Dorsolateral prefrontal cortex (tissue), 122 donors: ENCODE measurements at places on chromosomes 1 and 21. TPM values are rescaled to one million over a fixed set of nuclear protein-coding genes. Genes with fewer than 3 reads are reported as not detected.

DNA sequence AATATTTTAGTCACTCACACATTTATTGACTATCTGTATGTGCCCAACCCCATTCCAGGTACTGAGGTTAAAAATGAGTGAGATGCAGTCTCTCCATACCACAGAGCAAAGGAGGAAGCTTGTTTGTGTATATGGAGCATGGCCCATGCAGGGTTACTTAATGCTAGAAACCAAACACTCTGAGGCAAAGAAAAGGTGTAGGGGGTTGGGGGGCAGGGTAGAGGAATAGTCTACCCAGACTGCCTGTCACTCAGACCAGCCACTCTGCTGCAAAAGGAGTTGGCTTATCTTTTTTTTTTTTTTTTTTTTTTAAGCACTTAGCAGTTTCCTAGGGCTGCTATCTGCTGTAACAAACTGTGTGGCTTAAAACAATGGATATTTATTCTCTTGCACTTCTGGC lies 19.8 kb downstream of the PGM1 start:
- DNase-seq = no peak

DNA sequence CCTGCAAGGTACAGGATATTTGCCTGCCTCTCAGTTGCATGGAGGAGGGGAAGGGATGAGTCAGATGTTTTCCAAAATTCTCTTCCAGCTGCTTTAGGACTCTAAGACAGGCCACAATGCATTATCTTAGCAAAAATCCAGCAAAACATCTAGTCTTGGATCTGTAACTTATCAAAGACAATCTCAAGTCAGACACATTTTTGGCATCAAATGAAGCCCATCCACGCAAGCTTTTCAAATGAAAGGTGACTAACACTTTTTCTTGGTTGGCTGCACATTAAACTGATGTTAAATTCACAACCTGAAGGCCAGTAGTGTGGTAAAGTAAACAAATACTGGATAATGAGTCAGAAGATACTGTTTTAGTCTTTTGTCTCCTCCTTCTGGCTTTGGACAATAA lies 21.3 kb downstream of the FAM78B start:
- no peak for DNase-seq

DNA sequence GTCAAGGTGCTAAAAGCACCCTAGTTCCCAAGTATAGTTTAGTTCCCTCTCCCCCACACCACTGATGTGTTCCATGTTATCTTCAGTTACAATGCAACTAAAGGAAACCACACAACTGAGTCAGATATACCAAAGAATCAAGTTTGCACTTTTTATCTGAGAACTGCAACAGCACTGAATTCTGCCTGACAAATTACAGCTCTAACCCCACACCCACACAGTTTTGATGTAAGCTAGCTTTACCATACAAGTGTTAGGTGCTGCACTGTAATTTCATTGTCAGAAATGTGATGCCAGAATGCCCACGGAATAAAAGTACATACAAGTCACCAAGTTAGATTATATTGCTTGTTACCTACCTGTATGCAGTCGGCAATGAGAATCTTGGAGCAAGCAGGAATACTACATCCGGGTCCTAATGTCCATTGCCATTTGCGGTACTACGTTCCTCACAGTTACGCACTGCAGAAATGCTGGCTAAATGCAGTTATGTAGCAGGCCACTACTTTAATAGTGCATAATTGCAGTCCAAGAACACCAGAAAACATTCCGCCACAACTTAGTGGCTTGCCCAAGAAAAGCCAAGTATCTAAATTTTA lies 12.1 kb downstream of the SFPQ start:
- DNase-seq = no peak

DNA sequence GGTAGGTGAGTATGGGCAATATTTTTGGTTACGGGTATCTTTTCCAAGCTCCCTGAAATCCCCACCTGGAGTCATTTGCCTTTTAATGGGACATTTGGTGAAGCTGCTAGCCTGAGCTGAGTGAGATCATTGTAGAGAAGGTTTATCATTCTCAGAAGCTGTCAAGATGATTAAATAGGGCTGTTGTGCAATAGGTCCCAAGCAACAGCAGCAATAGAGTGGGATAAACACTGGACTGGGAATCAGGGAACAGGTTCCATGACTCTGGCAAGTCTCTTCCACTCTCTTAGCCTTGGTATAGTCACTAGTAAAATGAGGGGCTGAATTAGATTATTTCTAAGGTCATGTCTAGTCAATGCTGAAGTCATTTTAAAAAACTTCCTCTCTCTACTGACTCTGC lies 30.3 kb upstream of the FAM78B start:
- DNase-seq = no peak

GRCh38 chr1:103516693-103517092 lies 8.8 kb upstream of the RNPC3 start:
- no peak for DNase-seq

- no peak for DNase-seq
Observed at GRCh38 chr1:116417678-116418077, 44.6 kb downstream of the ATP1A1 start.

- no peak for DNase-seq
Observed at GRCh38 chr1:201619513-201619912, 80.6 kb downstream of the NAV1 start.

GRCh38 chr1:227901906-227902640 lies 45.7 kb downstream of the WNT9A start:
- DNase-seq = no peak

DNA sequence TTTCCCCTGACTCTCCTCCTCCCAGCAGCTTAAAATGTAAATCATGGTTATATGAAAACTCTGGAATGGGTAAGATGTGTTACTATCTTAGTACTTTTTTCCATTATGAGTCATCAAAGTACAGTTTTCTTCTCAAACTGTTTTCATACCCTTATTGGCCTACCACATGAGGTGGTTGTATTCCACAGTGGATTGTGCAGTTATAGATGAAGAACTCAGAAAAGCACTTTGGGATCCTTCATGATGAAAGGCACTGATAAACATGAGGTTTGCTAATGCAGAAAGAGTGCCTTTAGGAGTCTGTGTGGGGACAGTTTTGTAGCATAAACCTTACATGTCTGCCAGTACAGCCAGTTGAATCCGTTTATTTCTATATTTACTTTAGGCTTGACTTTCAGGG lies 32.0 kb upstream of the MYOCOS start:
- no peak for DNase-seq

GRCh38 chr1:222898191-222898527 lies 83.3 kb downstream of the DISP1 start:
- DNase-seq = no peak

- peak; percentile 65 for DNase-seq
Observed at GRCh38 chr1:177164380-177165068, at the start of gene ASTN1. Gene ASTN1, minus strand, starts transcription at chr1:177164712. Its CDS starts 36 bp downstream, at chr1:177164676.

DNA sequence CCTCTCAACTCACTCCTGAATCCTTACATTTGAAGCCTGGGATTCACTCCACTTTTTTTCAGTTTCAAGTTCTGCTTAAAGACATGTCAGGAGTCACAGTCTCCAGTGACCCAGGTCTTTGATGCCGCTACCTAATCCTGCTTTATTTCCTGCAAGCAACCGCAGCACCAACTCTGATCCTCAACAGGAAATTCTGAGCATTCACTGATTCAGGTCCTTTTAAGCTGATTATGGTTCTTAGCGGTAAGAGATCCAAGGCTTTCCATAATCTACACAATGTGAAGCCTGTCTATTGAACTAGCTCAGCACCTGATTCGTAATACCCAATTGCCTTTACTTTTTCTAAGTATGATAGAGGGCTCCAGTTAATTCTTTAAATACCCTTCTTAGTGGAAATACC lies 43.7 kb upstream of the PIGC start:
- no peak for DNase-seq

FRRS1 gene
- total RNA-seq = 0.16 TPM

ITLN1 gene
- total RNA-seq = not detected

RAVER2 gene
- total RNA-seq = 10.7 TPM

MIER1 gene
- 36.9 TPM for total RNA-seq

TAS1R2 gene
- not detected for total RNA-seq

MARCKSL1 gene
- total RNA-seq = 164 TPM
